ENCODE measurements at places on chromosomes 7 and 10. TPM values are rescaled to one million over a fixed set of nuclear protein-coding genes. Genes with fewer than 3 reads are reported as not detected.

- DNase-seq, result no peak
These were observed 105.7 kb upstream of the FAM20C start for GRCh38 chr7:86629-87028.

- DNase-seq, result no peak
These were observed 462.5 kb upstream of the IGFBP3 start for GRCh38 chr7:46383605-46384004.

DNA sequence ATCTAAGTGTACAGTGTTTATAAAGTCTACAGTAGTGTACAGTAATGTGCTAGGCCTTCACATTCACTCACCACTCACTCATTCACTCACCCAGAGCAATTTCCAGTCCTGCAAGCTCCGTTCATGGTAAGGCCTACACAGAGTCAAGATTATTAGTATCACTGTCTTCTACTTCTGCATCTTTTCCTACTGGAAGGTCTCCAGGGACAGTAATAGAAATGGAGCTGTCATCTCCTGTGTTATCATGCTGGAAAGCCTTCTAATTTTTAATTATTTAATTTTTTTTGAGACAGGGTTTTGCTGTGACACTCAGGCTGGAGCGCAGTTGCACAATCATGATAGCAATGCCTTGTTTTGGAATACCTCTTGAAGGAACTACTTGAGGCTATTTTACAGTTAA, 207.0 kb downstream of the HTR7 start:
- DNase-seq, result no peak

Gene POMZP3
- total RNA-seq, result 16.5 TPM

Gene SFTPD
- not detected for total RNA-seq
